Activated CD4-positive, alpha-beta T cell treated with anti-CD3 and anti-CD28 coated beads, Interleukin-2, amount 50 U/mL, for 48 hours (primary cell): ENCODE measurements at places on chromosomes 11 and 22.

- DNase-seq, result no peak
Observed at GRCh38 chr11:61684870-61685616, 4.9 kb downstream of the DAGLA start.

DNA sequence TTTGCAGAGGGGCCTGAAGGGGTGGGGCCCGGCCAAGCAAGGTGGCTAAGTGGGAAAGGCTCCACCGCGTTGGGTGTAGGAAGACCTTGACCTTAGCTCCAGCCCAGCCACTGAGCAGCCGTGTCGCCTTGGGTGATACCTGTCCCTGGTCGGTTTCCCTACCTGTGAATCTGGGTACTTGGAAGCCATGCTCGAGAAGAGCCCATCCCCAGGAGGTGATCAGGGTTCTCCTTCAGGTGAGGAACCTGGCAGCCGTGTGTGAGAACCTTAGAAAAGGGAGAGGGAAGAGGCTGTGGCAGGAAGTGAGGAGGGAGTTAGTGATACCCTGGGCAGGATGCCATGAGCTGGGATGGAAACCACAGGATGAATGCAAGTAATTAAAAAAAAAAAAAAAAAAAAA lies 21.6 kb downstream of the PPARA start:
- no peak for DNase-seq

GRCh38 chr11:67500831-67501715 lies 4.1 kb downstream of the PITPNM1 start:
- no peak for DNase-seq

DNA sequence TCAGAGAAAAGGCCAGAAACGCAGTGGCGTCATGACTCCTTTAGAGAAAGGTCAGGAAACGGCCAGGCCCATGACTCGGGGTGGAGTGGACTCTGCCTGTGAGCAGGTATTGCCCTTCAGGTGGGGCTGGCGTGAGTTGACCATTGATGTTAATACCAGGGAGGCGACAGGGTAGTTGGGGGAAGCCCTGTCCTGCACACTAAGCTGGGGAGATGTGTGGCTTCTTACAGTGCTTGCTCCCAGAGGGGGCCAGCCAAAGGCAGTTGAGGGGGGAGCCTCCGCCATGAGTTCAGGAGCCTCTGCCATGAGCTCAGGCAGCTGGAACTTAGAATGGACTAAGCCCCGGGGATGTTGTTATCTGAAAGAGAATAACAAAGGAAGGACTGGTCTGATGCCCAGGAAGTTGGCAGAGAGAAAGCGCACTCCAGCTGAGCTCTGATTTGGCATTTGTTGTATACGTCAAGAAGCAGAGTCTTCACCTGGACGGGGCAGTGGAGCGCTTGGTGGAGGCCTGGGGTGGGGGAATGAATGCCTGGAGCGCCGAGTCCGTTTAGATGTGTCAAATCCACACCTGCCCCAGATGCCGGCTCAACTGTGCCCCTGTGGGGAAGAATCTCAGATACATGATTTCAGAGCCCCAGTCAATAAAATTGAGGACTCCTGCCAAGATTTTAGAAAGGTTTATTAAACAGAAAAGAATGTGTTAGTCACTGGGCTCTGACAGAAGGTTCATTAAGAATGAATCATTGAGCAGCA lies 222.5 kb downstream of the TBC1D22A start:
- DNase-seq, result no peak

- DNase-seq, result no peak
Observed at GRCh38 chr11:95977534-95978174, 53.7 kb upstream of the MTMR2 start.

GRCh38 chr11:27699242-27699925 lies 871 bp downstream of the BDNF start:
- no peak for DNase-seq

- no peak for DNase-seq
Observed at GRCh38 chr11:115926138-115926537, 421.9 kb upstream of the CADM1 start.

- DNase-seq, result no peak
Observed at GRCh38 chr22:20319041-20319744, 667 bp downstream of the DGCR6L start.

DNA sequence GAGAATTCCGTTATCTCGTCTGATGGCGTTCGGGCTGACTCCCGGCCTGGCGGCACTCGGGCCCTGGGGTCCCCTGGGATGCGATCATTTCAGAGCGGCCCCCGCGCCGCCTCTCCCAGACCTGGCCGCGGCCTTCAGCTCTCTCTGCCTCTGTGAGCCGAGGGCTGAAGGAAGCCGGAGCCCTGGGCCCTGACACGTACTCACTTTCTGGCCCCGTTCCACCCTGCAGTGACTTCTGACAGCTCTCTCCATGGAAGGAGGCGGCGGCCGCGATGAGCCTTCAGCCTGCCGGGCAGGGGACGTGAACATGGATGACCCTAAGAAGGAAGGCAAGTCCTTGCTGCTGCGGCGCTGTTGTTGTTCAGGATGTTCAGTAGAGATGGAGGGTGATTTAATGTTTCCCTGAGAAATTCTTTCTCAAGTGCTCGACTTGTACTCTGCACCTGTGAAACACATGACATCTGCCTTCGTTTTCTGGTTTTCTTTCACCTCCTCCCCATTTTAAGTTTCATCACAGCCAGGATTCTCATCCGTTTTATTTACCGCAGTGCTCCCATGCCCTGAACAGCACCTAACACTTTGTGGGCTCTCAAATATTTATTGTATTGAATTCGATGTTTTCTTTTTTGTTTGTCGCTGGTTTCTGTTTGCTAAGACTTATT lies 612 bp downstream of the GTSE1 start:
- DNase-seq, result peak; percentile 36

- DNase-seq, result no peak
Observed at GRCh38 chr22:30309951-30310741, 16.6 kb downstream of the TBC1D10A start.

DNA sequence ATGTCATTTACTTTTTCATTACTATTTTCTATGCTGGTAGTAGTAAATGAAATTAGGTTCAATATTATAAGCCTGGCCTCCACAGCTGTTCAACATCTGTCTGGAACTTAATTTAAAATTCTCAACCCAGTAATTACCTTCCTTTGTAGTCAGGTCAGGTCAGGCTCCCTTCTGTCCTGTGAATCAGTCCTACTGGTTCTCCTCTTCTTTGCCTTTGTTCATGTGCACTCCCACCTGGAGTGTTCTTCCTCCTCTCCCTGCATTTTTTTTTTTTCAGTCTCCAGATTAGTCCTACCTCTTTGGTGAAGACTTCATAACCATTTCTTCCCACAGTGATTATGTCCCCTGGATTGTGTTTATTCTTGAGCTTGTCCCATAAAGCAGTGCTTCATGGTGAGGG lies 67.9 kb downstream of the DKK3 start:
- DNase-seq, result no peak

DNA sequence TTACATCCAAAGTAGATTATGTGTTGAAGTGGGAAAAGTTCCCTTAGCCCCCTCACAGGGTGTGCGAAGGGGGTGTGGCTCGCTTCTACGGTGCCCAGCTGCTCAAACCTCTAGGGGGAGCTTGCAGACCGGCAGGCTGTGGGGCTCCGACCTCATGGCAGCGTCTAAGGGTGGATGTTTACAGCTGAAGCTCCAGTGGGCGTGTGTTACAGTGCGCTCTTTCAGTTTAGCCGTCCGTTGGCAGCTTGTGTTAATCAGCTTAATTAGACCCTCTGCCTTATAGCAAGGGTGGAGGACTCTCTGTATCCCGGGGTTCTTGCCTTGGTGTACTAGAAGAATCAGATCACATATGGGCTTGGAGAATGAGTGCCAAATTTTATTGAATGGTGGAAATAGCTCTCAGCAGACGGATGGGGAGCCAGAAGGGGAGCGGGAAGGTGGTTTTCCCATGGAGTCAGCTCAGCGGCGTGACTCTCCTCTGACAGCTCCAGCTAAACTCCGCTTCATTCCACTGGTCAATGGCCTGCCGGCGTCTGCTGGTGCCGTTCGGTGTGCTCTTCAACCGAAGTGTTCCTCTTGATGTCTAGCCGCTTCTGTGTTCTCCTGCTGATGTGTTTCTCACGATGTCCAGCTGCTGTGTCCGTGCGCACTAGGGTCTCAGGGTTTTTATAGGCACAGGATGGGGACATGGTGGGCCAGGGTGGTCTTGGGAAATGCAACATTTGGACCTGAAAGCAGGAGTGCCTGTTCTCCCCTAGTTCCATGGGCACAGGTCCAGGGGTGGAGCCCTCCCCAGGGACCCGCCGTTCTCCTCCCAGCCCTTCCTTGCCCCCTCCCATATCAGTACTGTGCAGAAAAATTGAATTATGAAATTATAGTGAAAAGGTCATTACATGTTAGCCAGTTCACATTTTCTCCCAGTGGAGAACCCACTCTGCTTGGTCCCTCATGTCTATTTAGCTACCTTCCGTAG lies 28.6 kb upstream of the OR10G7 start:
- peak; percentile 51 for DNase-seq

GRCh38 chr11:27173545-27173944 lies 132.9 kb downstream of the BBOX1 start:
- no peak for DNase-seq

- DNase-seq, result no peak
Observed at GRCh38 chr11:28105869-28106268, 2.1 kb downstream of the KIF18A start.

- DNase-seq, result no peak
Observed at GRCh38 chr22:33964121-33964520, 43.8 kb upstream of the LARGE1 start.

DNA sequence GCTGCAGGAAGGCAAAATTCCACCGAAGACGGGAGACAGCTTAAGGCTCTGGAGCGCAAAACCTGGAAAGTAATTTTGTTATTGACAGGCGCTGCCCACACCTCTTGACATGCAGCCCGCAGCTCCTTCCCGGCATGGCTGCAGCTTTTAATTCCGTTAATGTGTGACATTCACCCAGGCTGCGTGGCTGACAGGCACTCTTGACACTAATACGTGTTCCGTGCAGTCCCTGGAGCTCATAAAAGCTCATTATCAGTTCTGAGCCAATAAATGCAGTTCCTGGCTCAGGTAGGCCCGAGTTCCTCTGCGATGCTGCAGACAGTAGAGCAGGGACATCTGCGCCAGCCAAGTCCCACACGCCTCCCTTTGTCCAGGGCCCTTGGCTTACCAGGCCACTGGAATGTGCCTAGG lies 34.8 kb downstream of the TSPAN18 start:
- no peak for DNase-seq

DNA sequence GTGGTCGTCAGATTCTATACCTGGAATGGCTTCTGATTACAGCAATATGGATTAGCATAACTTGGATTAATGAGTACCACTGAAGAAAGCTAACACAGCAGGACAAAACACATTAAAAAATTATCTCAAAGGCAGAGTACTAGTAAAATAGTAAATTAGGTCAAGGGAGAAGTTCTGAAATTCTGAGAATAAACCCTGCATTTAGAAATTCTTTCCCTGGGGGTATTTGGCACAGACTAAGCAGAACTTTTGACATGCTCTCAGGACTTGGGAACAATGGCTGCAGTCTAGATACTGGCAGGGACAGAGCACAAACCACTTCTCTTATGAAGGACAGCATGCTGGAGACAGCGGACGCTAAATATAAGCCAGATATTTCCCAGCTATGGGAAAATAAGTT lies 85.6 kb upstream of the GRIA4 start:
- DNase-seq, result no peak

GRCh38 chr11:104118105-104118744 lies 45.7 kb downstream of the PDGFD start:
- no peak for DNase-seq
